ENCODE measurements at places on chromosomes 16 and 17.

- DNase-seq: no peak
These were observed 3.4 kb downstream of the RAP1GAP2 start for GRCh38 chr17:2799653-2800052.

- no peak for DNase-seq
These were observed 15.5 kb downstream of the SNF8 start for GRCh38 chr17:48928876-48929811.

DNA sequence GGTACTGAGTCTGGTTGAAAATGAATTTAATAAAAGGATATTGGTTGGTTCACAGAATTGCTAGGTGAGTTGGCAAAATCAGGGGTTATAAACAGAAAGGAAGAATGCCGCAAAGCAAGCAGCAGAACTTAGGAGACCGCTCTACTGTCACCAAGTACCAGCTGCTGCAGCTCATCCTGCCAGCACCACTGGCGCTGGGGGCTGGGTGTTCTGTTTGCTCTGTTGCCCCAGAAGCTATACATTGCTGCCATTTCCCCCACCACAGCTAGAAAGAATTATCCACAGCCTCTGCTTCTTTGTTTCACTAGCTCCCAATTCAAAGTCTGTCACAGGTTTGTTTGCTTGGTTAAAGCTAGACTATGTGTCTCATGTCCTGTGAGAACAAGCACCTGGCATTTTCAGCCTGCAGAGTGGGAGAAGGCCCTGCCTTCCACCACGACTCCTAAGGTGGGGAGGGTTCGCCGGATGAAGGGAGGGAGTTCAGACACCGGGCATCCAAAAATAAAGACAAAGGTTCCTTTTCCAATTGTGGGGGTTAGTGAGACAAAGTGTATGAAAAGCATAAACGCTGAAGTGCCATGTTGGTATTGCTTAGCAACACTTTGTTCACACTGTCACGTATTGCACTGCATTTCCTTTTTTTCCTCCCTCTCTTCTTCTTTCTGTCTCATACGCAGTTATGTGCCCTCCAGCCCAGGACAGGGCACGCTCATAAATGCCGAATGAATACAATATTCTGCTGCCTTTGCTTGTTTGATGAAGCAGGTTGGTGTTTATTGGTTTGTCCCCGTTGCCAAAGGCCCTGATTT lies 9.6 kb upstream of the CPD start:
- DNase-seq: no peak

DNA sequence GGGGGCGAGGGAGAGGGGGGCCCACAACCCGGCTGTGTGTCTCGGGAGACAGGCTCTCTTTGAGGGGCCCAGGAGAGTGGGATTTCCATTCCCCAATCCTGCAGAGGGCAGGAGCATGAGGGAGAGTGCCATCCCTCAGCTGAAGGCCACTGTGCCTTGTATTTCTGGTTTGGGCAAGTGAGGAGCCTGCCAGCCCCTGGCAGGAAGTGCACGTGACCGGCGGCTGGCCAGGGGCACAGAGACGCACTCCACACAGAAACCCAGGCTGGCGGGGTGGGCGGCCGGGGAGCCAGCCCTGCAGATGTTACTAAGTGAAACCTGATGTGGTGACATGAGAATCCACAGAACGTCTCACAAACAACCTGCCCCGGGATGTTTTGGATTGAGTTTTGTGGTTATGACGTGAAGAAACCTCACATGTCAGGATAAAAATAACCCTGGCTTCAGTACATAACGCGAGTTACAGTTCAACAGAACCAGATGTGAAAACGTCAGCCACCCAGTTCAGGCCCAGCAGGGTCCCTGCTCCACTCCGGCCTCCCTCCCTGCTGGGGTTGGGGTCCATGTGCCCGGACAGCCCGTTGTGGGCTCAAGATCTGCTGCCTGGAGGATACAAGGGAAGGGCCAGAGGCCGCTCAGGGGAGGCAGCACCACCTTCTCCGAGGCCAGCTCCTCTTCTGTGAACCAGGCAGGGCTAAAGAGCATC lies 51.7 kb upstream of the MTSS2 start:
- peak; percentile 87 for DNase-seq

DNA sequence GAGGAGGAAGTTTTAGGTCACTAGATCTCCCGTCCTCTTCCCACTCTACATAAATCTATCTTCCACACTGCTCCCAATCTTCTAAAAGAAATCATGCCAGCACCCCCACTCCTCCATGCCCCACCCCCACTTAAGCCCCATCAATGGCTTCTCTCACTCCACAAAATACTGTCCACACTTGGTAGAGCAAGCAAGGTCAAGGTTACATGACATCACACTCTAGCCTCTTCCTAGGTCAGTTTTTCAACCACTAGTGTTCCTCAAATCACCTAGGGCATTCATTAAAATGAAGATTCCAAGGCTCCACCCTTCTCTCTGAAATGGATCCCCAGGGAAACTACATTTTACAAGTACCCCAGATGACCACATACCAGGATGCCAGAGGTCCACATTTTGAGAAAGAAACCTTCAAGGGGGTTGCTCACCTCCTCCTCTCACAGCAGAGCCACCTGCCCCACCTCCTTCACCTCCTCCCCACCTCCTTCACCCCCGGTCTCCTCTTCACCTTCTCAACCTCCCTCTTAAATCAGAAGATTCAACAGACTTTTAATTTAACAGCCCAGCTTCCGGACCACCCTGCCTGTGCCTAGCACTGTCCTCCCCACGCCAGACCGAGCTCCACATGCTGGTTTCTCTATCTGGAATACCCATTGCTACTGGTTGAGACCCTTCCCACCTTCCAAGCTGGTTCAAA lies 3.2 kb downstream of the AMFR start:
- DNase-seq: no peak

DNA sequence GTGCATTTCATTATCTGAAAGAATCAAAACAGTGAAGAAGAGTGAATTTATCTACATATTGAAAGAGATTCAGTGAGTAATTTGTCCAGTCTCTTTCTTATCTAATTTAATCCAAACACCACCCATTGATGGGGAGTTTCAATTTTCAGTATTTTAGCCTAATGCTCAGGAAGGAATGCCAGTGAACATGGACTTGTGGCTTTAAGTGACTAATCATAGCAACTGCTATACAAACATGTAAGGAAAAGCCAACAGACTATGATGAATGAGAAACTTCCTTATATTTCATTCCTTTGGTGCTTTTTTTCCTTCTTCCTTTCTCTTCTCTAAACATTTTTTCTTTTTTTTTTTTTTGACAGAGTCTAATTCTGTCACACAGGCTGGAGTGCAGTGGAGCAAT lies 885.8 kb downstream of the KCNJ2 start:
- DNase-seq: no peak

DNA sequence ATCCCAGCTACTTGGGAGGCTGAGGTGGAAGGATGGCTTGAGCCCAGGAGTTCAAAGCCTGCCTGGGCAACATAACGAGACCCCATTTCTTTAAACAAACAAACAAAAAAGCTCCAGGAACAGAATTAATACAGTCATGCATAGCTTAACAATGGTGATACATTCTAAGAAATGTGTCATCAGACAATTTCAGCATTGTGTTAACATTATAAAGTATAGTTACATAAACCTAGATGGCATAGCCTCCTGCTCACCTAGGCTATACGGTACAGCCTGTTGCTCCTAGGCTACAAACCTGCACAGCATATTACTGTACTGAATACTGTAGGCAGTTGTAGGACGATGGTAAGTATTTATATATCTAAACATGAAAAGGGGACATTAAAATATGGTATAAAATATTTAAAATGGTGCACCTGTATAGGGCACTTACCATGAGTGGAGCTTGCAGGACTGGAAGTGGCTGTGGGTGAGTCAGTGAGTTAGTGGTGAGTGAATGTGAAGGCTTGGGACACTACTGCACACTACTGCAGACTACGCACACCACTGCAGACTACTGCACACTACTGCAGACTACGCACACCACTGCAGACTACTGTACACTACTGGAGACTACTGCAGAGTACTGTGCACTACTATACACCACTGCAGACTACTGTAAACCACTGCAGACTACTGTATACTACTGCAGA lies 74.6 kb downstream of the TMC6 start:
- DNase-seq: no peak

GRCh38 chr17:51087072-51087757 lies 33.5 kb downstream of the SPAG9 start:
- no peak for DNase-seq

- peak; percentile 76 for DNase-seq
These were observed 58.1 kb downstream of the CYB5B start for GRCh38 chr16:69482410-69482991.

GRCh38 chr17:21127509-21128077 lies 829 bp downstream of the DHRS7B start:
- DNase-seq: no peak

- no peak for DNase-seq
These were observed 12.0 kb downstream of the USP36 start for GRCh38 chr17:78828470-78829185.

DNA sequence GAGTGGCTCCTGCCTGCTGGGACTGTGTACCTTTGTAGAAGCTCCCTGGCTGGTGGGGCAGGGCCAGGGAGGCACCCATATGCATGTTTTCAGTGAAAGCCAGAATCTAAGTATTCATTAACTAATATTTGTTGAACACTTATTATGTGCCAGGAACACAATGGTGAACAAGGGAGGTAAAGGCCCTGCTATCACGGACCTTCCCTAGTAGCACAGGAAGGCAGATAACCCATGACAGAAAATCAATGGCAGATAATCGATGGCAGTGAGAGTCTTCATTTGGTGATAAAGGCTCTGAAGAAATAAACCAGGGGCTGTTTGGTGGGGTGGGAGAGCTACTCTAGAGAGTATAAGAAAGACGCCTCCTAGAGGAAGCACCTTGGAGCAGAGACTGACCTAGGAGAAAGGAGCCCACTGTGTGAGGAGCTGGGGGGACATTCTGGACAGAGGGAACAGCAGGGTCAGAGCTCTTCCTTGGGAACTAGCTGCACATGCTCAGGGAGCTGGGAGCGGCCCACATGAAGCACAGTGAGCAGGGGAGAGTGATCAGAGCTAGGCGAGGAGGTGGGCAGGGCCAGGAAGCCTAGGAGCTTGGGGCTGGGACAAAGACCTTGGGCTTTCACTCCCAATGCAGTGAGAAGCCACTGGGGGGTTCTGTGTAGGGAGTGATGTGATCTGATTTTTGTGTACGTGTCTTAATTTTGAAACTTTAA lies 78.5 kb downstream of the SPECC1 start:
- no peak for DNase-seq

DNA sequence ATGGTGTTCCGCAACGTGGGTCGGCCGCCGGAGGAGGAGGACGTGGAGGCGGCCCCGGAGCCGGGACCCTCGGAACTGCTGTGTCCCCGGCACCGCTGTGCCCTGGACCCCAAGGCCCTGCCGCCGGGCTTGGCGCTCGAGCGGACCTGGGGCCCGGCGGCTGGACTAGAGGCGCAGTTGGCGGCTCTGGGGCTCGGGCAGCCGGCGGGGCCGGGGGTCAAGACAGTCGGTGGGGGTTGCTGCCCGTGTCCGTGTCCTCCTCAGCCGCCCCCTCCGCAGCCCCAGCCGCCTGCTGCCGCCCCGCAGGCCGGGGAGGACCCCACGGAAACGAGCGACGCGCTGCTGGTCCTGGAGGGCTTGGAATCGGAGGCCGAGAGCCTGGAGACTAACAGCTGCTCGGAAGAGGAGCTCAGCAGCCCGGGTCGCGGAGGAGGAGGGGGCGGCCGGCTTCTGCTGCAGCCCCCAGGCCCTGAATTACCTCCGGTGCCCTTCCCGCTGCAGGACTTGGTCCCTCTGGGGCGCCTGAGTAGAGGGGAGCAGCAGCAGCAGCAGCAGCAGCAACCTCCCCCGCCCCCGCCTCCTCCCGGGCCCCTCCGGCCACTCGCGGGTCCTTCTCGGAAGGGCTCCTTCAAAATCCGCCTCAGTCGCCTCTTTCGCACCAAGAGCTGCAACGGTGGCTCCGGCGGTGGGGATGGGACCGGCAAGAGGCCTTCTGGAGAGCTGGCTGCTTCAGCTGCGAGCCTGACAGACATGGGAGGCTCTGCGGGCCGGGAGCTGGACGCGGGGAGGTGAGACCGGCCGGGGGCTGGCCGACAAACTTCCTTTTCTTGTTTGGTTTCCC lies 821 bp downstream of the SOCS7 start:
- DNase-seq: peak; percentile 62

GRCh38 chr16:85291302-85292148 lies 179.3 kb upstream of the CIBAR2 start:
- DNase-seq: peak; percentile 84

DNA sequence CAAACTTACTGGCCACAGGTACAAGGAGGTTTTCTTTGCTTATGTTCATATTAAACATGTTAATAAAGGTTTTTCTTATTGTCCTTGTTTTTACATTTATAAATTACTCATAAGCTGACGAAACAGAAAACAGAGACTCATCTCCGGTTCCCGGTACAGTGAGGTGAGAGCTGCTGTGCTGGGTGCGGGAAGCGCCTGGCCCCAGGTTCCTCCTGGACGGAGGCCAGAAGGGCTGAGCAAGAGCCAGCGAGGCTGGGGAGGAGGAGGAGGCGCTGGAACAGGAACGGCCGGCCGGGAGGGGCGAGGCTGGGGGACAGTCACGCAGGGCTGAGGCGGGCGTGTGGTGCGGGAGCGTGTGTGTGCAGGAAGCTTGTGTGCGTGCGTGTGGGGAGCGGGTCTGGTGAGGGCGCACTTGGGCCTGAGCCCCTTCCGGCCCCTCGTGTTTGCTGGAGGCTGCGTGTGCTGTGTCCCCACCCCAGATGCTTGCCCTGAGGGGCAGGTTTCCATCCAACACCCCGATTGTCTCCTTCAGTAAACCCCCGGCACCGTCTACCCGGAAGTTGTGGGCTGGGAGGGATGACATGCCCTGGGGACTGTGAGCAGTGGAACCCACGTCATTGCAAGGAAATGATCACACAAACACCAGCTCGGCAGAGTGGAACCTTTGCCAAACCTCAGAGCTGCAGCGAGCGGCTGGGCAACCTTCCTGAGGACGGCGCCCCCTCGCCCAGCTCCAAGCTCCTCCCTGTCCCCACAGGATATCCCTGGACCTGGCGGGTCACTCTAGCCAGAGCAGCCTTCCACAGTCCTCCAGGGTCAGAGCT lies 19.5 kb downstream of the CD7 start:
- peak; percentile 65 for DNase-seq

GRCh38 chr16:31487720-31488467 lies 5.0 kb downstream of the SLC5A2 start:
- DNase-seq: peak; percentile 75

DNA sequence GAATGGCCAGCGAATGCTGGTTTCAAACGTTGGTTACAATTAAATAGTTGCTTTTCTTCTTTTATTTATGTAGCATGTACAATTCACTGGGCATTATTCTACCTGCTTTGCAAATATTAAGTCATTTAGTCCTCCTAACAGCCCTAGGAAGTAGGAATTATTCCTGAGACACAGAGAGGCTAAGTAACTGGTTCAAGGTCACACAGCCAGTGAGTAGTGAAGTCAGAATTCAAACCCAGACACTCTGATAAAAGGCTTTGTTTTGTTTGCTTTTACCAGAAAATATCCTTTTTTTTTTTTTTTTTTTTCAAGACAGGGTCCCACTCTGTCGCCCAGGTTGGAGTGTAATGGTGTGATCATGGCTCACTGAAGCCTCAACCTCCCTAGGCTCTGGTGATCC lies 2.2 kb downstream of the CRHR1 start:
- no peak for DNase-seq

Data from eye (tissue), 1 donor.